T-helper 22 cell (primary cell): ENCODE measurements at places on chromosomes 5 and 9.

DNA sequence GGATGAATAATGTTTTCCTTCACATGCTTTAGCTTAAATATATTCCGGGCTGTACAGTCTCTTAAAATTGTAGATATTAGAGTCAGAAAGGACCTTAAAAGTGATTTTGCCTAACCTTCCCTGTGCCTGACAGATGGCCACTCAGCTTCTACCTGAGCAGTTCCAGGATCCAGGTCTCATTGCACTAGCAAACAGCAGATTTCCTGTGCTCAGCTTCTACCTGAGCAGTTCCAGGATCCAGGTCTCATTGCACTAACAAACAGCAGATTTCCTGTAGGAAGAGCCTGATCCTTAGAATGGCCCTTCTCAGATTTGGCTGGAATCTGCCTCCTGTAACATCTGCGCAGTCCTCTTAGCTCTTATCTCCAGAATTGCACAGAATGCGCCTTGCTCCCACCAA is 219.8 kb downstream of the AOPEP start:
- DNase-seq = no peak

DNA sequence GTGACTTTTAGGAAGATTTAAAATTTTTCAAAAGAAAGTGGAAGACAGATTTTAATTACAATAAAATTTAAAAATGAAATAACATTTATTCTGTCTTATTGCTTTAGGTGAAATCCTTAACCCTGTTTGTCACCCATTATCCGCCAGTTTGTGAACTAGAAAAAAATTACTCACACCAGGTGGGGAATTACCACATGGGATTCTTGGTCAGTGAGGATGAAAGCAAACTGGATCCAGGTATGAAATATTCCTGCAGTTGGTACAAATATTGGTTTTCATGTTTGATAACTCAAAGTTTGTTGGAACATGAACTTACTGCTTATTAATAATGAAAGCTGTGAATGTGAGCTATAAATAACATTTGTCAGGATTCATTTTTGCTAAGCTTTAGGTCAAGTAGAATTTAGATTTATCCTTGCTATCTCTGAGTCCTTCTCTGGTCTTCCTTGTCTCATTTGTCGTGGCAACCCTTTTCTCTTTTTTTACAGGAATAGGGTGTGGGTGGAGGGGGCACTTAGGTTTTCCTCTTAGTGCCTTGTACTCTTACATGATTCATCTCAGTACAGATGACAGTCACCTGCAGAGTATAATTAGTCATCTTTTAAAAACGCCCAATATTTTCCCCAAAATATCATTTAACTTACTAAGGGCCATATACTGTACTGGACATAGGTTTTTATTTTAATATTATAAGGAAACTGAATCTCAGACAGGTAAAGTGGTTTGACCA is 95.3 kb upstream of the RASGRF2 start:
- no peak for DNase-seq

DNA sequence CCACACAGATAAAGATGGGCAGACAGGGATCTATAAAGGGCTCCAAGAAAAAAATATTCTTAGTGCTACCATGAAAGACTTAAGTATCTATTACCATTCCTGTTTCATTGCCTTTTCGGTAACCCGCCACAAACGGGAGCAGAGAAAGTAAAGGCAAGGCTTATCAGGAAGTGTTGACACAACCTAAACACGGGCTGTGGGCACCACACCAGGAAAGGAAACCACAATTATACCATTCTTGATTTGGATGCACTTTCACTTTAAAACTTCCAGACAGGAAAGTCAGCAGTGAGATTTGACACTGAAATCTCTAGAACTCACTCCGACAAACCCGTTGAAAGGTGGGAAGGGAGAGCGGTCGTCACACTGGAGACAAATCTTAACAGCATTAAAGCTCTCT is 6.5 kb downstream of the TLE1 start:
- DNase-seq = no peak

- DNase-seq = no peak
These were observed 975.4 kb downstream of the NR2F1-AS1 start for GRCh38 chr5:92605591-92605990.

DNA sequence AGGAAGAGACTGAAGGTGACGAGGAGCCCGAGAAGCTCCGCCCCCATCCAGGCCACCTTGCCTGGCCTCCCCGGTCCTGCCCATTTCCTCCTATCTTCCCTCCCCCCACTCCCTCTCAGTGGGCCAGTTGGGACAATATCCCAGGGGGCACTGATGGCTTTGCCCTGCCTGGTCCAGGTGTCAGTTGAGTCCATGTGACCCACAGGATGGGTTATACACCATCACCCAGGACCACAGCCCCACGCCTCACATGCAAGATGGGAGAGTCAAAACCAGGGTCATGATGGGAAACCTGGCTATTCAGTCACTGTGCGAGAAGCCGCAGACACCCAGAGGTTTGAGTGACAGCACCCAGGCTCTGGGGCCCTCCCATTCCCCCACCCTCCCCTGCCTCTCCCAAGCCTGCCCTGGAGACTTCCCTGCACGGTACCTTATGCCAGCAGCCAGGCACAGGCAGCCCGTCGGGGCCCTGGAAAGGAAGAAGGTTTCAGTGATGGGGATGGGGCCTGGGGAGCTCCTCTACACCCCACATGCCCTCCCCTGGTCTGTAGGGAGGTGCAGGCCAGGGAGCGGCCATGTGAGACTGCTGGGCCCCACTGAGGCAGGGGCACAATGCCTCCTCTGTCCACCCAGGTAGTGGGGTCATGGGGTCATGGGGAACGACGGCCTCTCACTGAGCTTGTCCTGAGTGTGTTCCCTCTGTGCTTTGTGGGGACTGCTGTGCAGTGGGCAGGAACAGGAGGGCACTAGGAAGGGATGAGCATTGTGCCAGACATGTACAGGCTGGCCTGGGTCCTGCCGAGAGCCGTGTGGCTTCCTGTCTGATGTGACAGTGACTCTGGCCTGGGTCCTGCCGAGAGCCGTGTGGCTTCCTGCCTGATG is 6.3 kb upstream of the PHYKPL start:
- DNase-seq = no peak

DNA sequence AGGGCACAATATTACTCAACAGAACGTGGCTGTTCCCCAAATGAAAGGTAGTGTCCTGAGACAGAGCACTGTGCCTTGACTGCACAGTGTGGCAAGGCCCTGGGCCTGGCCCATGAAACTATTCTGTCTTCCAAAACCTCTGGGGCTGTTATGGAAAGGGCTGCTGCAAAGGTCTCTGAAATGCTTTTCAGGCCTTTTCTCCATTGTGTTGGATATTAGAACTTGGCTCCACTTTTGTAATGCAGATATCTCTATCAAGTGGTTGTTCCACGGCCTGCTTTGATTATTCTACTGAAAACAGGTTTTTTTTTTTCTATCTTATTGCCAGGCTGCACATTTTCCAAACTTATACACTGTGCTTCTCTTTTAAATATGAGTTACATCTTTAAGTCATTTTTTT is 777.5 kb upstream of the TYRP1 start:
- DNase-seq = no peak

DNA sequence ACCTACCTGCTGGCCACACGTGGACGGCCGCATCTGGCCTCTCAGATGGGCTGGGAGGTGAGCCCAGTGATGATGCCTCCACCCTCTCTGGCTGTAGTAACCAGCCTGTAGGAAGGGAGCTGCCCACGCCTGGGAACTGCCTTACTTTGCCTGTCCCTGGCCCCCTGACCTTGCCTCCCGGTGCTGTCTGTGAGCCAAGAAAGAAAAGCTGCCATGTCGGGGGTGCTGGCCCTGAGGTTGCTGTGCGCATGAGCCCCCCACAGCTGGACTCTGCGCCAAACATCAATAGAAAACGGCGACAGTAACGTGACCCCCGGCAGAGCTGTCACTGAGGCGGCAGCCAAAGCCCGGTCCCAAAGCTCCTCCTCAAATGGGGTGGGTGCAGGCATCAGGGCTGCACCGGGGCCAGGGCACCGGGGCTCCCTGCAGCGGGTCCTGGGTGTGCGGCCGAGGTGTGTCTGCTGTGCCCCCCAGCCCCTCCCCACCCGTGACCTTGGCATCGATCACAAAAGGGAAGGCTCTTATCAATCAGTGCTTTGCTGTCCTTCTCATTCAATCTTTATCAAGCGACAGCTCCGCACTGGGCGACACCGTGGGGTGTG is 15.3 kb upstream of the SLC9A3 start:
- no peak for DNase-seq

GRCh38 chr5:3118340-3118739 is 366.9 kb upstream of the IRX2 start:
- no peak for DNase-seq

GRCh38 chr9:26656003-26656870 is 236.4 kb downstream of the CAAP1 start:
- DNase-seq = no peak

GRCh38 chr5:872301-872700 is 20.3 kb downstream of the BRD9 start:
- no peak for DNase-seq
